ENCODE measurements at places on chromosomes 5 and 9. TPM values are rescaled to one million over a fixed set of nuclear protein-coding genes. Genes with fewer than 3 reads are reported as not detected.

- peak; percentile 80 for DNase-seq
Observed at GRCh38 chr5:181109489-181110013, 21.4 kb downstream of the OR2V1 start.

The SLC6A19 gene
- 0.07 TPM for total RNA-seq

DNA sequence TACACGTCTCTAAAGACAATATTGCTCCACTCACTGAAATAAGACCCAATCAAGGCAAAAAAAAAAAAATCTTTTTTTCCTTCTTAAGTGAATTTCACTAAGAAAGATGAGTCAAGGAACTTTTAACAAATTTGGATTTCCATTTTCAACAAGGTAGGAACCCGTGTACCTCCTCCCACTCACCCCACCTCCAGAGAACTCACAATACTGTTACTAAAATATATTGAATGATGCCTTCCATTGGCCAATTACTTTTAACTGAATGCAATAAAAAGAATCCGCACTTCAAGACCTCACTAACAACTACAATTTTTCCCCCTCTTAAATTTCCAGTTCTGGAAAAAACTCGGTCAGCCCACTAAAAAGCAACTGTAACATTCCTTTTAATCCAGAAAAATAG, 50.7 kb downstream of the FBXW11 start:
- no peak for DNase-seq

The AIF1L gene
- total RNA-seq: 97.2 TPM

DNA sequence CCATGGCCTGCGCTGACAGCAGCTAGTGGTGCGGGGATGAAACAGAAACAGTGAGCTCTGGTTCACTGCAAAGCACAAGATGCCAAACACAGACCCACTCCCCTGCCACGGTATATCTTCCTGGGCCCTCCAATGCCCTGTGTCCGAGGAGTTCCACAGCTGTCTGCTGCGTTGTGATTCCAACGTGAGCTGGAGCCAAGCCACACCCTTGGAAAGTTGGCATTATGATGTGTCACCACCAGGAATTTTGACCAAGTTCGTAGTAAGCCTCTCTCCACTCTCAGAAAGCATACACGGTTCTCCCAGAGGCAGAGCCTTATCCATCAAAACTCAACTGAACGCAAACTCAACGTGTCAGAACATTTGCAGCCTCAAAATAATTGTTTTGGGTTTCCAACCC, 55.6 kb downstream of the MACROH2A1 start:
- DNase-seq: no peak

DNA sequence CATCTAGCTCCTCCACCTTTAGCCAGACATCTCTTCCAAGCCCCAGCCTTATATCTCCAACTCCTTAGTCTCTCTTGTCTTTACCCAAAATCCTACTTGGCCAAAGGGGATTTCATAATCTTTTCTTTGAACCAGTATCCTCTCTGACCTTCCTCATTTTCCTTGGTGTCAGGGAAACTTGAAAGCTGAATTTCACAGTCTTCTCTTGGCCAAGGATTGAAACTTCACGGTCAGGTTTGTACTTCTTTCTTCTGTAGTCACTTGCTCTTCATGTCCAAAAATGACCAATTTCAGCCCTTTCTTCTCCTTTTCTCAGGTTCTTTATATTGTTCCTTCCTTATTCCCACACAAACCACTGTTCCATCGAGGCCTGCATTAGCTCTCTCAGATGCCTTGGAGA, 473.7 kb upstream of the KLF4 start:
- DNase-seq: no peak
